ENCODE measurements at places on chromosomes 5 and 9. TPM values are rescaled to one million over a fixed set of nuclear protein-coding genes. Genes with fewer than 3 reads are reported as not detected.

DNA sequence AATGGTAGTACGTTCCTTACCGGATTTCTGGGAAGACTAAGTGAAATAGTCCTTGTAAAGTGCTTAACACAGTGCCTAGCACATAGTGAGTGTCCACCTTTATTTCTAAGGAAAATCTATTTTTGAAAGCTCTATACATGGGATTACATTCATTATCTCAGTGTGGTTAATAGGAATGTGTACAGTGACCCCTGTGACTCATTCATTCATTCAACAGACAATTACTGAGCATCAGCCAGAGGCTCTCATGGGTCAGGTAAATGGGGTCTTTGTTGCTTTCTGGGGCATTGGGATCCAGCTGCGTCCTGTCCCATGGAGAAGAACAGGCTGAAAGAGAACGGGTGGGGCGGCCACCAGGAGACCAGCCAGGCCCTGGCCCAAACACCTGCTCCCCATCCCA lies 226.2 kb upstream of the TBC1D2 start:
- no peaks in the 10 kb centered on the region for H3K27me3 ChIP-seq
- no peak overlapping the region for H3K27ac ChIP-seq
- DNase-seq: no peak
- H3K4me3 ChIP-seq: no peak overlapping the region
- peaks cover 4% of the 10 kb centered on the region for H3K4me1 ChIP-seq

GRCh38 chr9:26656003-26656870 lies 236.4 kb downstream of the CAAP1 start:
- H3K27me3 ChIP-seq: no peaks in the 10 kb centered on the region
- H3K4me3 ChIP-seq: no peak overlapping the region
- H3K4me1 ChIP-seq: no peaks in the 10 kb centered on the region

DNA sequence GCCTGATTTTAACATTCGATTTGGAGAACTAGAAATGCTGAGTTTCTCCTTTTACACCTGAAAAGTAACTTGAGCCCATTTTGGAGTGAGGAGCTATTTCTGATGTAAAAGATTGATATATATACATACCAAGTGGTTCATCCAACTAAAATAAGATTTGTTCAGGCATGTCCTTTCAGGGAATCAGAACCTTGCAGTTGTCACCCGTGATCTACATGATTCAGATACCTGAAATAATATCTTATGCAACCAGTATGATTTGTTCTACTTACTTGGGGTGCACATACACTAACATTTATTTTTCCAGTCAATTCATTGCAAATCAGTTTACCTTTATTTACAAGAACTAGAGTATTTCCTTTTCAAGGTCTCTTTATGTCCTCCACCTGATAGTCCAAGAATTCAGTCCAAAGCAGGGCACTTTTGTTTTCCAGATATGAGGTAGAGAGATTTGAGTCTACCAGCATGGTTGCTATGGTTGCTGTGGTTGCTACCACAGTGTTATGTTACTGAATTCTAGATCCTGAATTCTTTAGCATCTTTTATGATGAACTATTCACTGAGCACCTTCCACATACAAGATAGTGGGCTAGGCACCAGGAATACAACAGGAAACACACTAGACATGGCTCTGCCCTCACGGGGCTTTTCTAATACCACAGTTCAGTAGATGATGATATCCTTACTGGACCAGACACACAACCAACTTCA lies 49.3 kb downstream of the CCL28 start:
- no peaks in the 10 kb centered on the region for H3K27me3 ChIP-seq
- no peaks in the 10 kb centered on the region for H3K36me3 ChIP-seq
- no peak overlapping the region for H3K4me3 ChIP-seq
- peaks cover 13% of the 10 kb centered on the region for H3K4me1 ChIP-seq
- H3K27ac ChIP-seq: no peak overlapping the region

DNA sequence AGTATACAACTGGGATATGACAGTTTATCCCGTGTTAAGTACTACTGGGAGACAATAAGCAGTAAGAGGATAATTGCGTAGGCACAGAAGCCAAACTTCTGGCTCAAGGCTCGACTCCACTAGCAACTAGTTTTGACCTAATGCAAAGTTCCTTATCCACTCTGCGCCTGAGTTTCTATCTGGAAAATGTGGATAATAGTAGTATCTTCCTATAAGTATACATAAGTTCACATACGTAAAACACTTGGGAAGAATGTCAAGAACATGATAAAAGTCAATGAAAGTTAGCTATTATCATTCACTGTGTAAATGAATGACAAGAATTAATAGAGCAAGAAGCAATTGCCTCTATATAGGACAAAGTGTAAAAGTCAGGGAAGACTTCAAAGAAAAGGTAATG lies 45.7 kb downstream of the FTMT start:
- no peak overlapping the region for H3K27ac ChIP-seq
- DNase-seq: no peak
- H3K4me1 ChIP-seq: no peaks in the 10 kb centered on the region
- no peak overlapping the region for H3K4me3 ChIP-seq

GRCh38 chr9:91359083-91359482 lies 2.6 kb downstream of the AUH start:
- H3K4me1 ChIP-seq: peaks cover 27% of the 10 kb centered on the region
- H3K27ac ChIP-seq: no peak overlapping the region
- no peak for DNase-seq
- no peaks in the 10 kb centered on the region for H3K36me3 ChIP-seq

DNA sequence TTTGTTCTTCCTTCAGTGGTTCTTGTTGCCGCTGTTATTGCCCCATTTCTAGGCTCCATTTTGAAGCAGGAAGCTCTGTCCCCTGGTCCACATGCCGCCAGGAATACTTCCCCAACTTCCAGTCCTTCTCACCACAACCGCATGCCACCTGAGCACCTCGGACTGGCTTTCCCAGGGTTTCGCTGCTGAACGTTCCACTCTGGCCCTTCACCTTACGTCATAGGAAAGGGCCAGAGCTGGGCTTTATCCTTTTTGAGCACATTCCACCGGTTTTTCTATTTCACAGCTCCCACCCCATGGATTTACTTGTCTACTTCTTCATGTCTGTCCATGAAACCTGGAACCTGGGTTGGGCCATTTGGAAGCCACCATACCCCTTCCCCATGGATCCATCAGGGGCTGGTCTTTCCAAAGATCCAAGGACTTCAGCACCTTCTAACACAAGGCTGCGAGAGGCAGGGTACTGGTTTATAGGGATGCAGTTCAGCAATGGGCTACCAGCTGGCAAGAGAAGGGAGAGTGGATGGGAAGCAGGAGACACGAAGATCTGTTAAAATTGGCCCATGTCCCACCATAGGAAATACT lies 557.4 kb downstream of the BNC2 start:
- no peaks in the 10 kb centered on the region for H3K36me3 ChIP-seq
- H3K27me3 ChIP-seq: no peaks in the 10 kb centered on the region
- H3K4me3 ChIP-seq: no peak overlapping the region
- no peak overlapping the region for H3K27ac ChIP-seq
- H3K4me1 ChIP-seq: no peaks in the 10 kb centered on the region

DNA sequence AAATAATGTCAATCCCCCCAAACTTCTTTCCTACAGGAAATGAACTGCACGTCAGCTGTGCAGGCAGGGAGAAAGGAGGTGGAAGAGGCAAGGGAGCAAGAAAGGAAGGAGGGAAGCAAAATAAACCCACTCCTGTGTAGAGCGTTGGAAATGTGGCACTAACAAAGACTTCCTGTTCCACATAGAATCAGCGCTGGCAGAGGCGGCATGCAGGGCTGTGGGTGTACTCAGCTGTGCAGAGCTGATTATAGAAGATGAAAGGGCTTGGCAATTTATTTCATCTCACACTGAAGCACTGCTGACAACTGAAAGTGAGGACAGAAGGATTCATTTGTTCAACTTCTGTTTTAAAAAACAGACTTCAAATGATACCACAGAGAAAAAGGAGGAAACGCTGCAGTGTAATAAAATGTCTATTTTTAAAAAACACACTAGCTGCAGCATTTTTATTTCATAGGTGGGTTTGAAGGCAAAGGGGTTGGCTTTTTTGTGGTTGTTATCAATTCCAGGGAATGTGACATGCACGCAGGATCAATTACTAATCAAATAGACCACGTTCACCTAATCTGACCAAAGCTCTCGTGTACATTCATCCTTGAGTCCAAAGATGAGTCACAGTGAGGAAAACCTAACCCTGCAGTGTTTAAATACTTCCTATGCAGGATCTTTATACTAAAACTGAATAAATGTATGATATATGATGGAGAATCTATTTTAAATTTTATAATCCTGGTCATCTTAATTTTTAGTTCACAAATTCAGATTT lies 583.5 kb downstream of the ZNF608 start:
- no peaks in the 10 kb centered on the region for H3K27me3 ChIP-seq
- DNase-seq: peak; percentile 35
- no peak overlapping the region for H3K27ac ChIP-seq
- H3K4me3 ChIP-seq: no peak overlapping the region
- peaks cover 6% of the 10 kb centered on the region for H3K4me1 ChIP-seq

GRCh38 chr9:26748449-26749058 lies 144.0 kb downstream of the CAAP1 start:
- DNase-seq: peak; percentile 20
- no peaks in the 10 kb centered on the region for H3K36me3 ChIP-seq
- no peaks in the 10 kb centered on the region for H3K27me3 ChIP-seq
- H3K4me1 ChIP-seq: no peaks in the 10 kb centered on the region
- no peak overlapping the region for H3K4me3 ChIP-seq

- DNase-seq: no peak
- H3K4me1 ChIP-seq: peaks cover 11% of the 10 kb centered on the region
- H3K27ac ChIP-seq: no peak overlapping the region
- no peak overlapping the region for H3K4me3 ChIP-seq
- H3K36me3 ChIP-seq: no peaks in the 10 kb centered on the region
Observed at GRCh38 chr5:136054142-136055019, 25.6 kb downstream of the TGFBI start.

- H3K27ac ChIP-seq: no peak overlapping the region
- no peaks in the 10 kb centered on the region for H3K36me3 ChIP-seq
- H3K4me3 ChIP-seq: no peak overlapping the region
Observed at GRCh38 chr9:128940271-128940921, 7.0 kb downstream of the DOLK start.

- no peaks in the 10 kb centered on the region for H3K36me3 ChIP-seq
- no peaks in the 10 kb centered on the region for H3K4me1 ChIP-seq
Observed at GRCh38 chr9:76181020-76181641, 213.1 kb downstream of the RFK start.

DNA sequence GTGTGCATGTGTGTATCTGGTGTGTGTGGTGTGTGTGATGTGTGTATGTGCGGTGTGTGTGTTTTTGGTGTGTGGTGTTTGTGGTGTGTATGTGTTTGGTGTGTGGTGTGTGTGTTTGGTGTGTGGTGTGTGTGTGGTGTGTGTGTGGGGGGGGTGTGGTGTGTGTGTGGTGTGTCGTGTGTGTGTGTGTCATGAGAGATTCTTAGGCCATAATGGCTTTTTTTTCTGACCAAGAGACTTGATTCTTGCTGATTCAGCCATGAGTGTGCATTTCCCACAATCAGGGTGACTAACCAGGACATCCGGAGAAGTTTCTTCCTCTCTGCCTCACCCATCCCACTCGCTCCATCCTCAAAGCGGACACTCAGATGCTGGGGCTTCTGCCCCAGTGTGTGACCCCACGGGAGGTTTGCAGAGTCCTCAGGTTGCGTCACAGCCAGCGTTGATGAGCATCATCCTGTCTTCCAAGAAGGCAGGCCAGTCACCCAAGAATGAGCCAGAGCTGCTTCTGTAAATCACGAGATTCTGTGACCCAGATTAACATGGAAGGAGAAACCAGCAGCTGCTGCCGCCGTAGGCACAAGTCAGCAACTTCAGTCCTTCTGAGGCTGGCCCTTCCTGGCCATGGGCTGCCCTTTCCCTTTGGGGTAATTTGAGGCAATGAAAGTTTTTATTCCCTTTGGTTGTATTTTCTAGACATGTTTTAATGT lies 12.5 kb upstream of the CTSL start:
- peak; percentile 46 for DNase-seq
- H3K36me3 ChIP-seq: no peaks in the 10 kb centered on the region
- no peak overlapping the region for H3K4me3 ChIP-seq
- no peaks in the 10 kb centered on the region for H3K27me3 ChIP-seq
- peaks cover 17% of the 10 kb centered on the region for H3K4me1 ChIP-seq

DNA sequence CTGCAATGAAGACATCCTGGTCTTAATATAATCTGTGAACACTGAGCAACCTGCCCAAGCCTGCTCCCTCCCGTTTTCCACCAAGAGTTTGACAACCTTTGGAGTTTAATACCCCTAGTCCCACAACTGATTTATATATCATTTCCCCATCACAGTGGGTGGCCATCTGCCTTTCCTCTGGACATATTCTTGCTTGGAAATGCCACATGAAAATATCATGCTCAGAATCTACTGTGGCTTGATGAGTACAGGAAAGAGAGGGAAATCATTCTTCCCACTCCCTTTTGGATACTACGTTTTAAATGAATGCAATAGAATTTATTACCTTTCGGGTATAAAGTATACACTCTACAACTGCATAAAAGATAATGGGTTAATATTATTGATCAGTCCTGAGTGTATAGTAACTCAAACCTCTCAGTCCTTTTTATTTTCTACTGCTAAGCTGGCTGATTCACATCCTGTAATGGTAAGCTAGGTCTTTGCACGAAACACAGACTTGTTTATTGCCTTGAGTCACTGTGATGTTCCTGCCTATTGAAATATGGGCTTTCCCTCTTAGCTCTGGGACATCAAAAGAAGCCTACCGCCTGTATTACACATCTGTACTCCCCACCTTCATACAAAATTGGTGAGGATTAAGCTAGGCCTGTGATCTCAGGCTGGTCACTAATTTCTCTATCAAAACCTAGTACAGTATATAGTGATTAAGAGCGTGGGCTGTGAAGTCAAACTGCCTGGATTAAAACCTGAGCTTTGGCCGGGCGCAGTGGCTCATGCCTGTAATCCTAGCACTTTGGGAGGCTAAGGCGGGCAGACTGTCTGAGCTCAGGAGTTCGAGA lies 67.6 kb upstream of the NR5A1 start:
- H3K4me3 ChIP-seq: no peak overlapping the region
- H3K27me3 ChIP-seq: no peaks in the 10 kb centered on the region
- no peaks in the 10 kb centered on the region for H3K4me1 ChIP-seq
- H3K36me3 ChIP-seq: no peaks in the 10 kb centered on the region
- DNase-seq: no peak
- H3K27ac ChIP-seq: no peak overlapping the region

- no peak overlapping the region for H3K27ac ChIP-seq
- no peak for DNase-seq
- no peaks in the 10 kb centered on the region for H3K36me3 ChIP-seq
Observed at GRCh38 chr5:28574606-28575005, 1536.2 kb upstream of the CDH9 start.

GRCh38 chr9:120363697-120364096 lies 216.3 kb downstream of the CDK5RAP2 start:
- no peak overlapping the region for H3K4me3 ChIP-seq
- no peaks in the 10 kb centered on the region for H3K36me3 ChIP-seq
- H3K4me1 ChIP-seq: peaks cover 7% of the 10 kb centered on the region

Gene PDE4D
- 24.6 TPM for total RNA-seq

Gene SEMA6A
- 27.6 TPM for total RNA-seq

Gene SAXO1
- total RNA-seq: not detected

Gene NR6A1
- 20.4 TPM for total RNA-seq

Gene BNC2
- total RNA-seq: 14.9 TPM

Gene PHF24
- 1.6 TPM for total RNA-seq
